ENCODE measurements at places on chromosomes 2 and 18.

DNA sequence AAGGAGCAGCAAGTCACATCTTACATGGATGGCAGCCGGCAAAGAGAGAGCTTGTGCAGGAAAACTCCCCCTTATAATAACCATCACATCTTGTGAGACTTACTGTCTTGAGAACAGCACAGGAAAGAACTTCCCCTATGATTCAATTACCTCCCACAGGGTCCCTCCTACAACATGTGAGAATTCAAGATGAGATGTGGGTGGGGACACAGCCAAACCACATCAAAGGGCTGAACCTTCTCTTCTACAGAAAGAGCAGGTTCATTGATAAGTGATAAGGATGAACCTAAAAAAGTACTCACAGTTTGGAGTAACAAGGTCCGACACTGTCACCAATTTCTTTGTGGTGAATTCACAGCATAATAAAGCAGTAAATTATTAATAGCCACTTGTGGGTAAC lies 422.2 kb upstream of the FSIP2 start:
- no peak for DNase-seq

DNA sequence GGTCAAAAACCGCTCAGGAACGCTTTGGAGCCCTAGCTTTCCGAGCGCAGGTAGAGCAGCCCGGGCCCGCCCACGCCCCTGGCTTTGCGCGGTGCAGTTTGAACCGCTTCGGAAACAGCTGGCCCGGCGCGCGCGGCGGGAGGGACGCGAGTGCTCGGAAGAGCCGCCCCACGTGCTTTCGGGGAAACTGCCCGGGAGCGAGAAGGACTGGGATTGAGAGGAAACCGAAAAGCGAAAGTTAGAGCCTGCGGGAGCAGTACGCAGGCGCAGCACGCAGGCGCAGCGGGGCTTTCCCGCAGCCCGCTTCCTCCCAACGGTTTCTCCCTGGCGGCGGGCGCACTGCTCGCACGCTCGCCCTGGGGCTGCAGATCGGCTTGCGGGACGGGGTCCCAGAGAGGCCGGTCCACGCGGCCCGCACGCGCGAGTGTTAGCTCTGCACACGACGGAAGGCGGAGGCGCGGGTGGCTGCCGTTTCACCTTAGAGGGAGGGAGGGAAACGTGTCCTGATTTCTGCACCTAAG lies 6.3 kb upstream of the STAT1 start:
- peak; percentile 93 for DNase-seq

DNA sequence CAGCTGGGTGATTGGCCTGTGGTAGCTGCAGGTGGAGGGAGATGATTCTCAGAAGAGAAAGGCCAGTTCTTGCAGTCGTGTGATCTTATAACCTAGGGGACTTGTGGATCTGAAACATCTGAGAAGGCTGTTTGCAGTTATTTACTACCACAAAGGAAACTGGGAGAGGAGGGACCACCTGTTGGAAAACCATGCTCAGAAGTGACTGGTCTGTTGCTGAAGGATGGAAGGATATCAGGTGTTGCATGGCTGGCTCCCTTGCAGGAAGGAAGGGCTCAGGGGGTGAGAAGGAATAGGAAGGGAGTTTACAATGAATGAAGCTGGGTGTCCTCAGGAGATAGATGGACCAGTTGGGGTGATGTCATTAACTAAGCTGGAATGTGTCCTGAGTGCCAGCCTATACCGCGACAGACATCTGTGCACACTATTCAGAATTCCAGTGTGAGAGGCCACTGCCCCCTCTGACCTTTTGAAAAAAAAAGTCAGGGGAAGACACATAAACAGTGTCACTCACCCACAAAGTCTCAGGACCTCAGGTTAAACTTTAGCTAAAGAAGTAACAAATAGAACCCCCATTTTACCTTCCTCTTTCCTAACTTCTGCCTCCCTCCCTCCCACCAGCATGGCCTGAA lies 17.5 kb downstream of the IGFBP2 start:
- DNase-seq = no peak

- no peak for DNase-seq
Observed at GRCh38 chr2:37321029-37321682, 3.5 kb downstream of the PRKD3 start.

DNA sequence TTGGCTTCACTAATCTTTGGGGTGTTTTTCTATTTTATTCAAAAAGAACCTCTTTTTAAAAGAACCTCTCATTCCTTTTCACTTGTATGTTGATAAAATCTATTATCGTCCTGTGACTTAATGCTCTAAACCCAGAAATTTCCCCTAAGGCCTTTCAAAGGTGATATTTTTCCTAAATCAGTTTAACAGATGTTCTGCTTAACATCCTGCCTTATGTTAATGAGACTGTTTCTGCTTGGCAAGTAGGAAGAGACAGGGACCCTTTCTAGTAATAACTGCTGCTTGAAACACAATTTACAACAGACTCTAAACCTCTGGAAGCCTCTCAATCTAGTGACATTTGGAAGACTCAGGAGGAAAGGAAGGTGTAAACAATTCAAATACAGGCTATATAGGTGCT lies 128.8 kb downstream of the KCNJ3 start:
- DNase-seq = no peak

GRCh38 chr18:48219810-48220499 lies 189.2 kb downstream of the ZBTB7C start:
- DNase-seq = no peak

GRCh38 chr2:55617175-55618024 lies at the start of gene PPP4R3B:
TSS of gene PPP4R3B (minus strand) at chr2:55617622. CDS start at chr2:55617285, 337 bp downstream.
- peak; percentile 91 for DNase-seq

DNA sequence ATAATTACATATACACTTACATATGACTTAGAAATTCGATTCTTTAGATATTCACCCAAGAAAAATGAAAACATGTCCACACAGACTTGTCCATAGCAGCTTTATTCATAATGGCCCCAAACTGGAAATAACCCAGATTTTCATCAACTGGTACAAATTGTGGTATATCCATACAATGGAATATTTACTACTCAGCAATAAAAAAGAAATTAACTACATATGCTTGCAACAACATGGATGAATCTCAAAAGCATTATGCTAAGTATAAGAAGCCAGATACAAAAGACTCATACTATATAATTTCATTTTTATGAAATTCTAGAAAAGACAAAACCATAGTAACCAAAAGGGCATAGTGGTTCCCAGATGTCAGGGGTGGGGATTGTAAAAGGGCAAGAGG lies 5.1 kb upstream of the REEP1 start:
- DNase-seq = no peak
